Umbilical cord (tissue), 2 donors: ENCODE measurements at places on chromosomes 2 and 18.

DNA sequence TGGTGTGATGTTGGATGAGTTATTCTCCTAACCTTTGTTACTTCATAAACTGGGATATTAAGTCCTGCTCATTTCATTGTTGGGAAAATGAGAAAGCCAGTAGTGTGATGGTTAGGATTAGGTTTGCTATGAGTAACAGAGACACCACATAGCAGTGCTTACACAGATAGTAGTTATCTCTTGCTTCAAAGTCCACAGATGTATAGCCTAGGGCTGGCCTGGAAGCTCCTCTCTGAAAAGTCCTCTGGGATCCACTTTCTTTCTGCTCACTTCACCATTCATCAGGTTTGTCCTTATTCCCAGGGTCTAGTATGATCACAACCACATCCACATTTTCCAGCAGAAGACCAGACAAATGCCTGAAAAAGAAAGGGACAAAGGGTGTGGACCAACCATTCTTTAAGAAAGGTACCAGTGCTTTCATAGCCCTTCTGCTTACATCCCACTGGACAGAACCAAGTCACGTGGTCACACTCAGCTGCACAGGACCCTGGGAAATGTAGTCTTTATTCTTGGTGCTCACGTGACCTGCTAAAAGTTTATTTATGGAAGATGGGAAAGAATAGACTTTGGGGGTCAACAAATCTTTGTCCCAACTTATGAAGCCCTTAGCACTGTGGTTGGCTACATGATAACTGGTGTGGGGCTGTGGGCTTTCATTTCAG is 108.9 kb downstream of the INSIG2 start:
- no peak for DNase-seq

DNA sequence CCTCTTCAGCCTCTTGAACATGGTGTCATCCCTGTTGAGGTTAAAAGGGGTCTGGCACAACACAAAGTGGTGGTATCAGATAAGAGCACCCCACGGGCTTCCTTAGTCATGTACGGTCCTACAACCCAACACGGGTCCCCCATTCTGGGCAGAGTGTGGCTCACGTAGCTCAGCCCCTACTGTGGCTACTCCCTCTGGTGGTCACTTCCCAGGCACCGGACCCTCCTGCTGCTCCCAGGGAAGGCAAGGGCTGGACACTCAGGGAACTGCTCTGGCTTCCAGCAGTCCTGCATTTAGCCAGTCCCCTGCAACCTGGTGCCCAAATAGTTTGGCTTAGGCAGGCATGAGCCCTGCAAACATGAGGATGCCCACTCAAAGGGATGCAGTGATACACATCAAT is 58.6 kb downstream of the GALNT14 start:
- DNase-seq: no peak

GRCh38 chr2:45674035-45674816 is 22.8 kb downstream of the PRKCE start:
- DNase-seq: peak; percentile 38

- DNase-seq: peak; percentile 6
Measured at GRCh38 chr2:91477731-91478672, 2786.5 kb downstream of the RPIA start.

GRCh38 chr18:61273533-61273932 is 59.7 kb upstream of the CDH20 start:
- DNase-seq: peak; percentile 6

- no peak for DNase-seq
Measured at GRCh38 chr2:55478610-55479304, 40.8 kb upstream of the CFAP36 start.

DNA sequence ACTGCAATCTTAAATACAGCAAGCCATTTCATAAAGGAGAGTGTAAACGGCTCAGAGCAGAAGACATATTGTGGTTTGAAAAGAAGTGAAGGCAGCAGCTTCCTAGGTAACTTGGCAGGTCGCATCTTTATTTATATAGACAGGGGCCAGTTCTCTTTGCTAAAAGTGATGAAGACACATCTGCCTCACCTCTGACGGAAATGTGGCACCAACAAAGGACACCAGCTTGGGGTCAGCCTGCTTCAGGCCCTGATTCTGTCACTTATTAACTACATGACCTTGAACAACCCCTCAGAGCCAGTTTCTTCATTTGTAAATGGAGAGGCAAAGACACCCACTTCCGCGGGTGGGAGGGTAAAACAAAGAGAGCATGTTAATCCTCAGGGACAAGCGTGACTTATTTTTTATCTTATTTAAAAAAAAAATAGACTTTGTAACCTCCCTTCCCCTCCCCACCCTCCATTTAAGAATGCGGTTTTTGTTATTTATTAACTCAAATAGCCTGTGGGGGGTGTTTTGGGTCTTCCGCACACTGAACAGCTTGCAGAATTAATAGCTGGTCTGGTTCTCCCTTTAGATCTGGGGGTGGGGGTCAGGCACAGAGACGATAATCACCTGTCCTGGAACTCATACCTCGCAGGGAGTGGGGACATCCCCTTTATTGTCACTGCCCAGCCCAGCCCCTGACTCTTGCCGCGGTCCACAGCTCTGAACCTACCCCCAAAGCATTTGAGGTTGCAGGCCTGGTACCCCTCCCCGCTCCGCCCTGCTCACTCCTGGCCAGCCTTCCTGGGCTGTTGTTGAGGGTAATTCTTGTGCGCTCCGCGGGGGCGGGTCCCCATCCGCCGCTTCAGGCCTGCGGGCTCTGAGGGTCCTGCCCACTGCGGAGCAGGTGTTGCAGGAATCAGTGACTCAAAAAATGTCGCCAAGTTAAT is 64.2 kb upstream of the TMEM17 start:
- no peak for DNase-seq

DNA sequence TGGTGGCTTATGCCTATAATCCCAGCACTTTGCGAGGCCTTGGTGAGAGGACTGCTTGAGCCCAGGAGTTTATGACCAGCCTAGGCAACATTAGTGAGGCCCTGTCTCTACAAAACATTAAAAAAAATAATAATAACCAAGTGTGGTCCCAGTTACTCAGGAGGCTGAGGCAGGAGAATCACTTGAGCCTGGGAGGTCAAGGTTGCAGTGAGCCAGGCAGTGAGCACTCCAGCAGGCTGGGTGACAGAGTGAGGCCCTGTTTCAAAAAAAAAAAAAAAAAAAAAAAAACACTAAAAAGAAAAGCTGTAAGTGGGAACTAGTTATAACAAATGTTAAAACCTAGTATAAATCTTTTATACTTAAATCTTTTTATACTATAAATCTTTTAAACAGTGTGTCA is 146.2 kb upstream of the ITGA4 start:
- DNase-seq: no peak

DNA sequence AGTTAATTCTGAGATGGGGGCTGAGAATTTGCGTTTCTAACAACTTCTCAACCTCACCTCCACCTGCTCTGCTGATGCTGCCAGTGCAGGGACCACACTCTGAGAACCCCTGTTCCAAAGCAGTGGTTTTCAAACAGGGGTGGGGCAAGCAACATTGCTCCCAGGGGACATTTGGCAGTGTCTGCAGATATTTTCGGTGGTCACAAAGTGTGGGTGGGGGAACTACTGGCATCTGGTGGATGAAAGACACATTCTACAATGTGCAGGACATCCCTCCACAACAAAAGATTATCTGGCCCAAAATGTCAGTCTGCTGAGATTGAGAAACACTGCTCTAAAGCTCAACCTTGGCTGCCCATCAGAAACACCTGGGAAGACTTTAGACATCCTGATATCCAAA is 188.7 kb upstream of the SATB2 start:
- no peak for DNase-seq

- DNase-seq: no peak
Measured at GRCh38 chr18:47410139-47410538, 158.7 kb upstream of the SKOR2 start.

- no peak for DNase-seq
Measured at GRCh38 chr2:85174943-85175342, 41.8 kb downstream of the TCF7L1 start.

- no peak for DNase-seq
Measured at GRCh38 chr18:70422391-70422965, 133.6 kb downstream of the SOCS6 start.

GRCh38 chr2:63486861-63487290 is 101.4 kb downstream of the WDPCP start:
- no peak for DNase-seq

GRCh38 chr2:95074663-95075439 is 46.8 kb downstream of the MRPS5 start:
- DNase-seq: no peak

DNA sequence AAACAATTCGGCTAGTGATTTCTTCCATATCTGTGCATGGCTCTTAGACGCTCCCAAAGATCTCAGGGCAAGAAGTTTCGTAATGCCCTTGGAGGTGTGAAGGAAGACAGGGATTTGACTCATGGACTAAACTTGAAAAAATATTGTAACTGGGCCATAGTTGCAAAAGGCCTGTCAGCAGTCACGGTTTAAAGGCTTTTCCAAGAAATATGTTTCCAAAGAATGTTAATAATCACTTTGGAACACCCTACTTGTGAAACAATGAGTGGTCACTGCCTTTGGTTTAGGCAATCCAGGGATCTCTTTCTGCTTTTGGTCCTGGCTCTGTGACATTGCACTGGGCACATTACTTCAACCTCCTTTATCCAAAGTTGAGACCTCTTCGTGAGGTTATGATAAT is 102.5 kb upstream of the RASGRP3 start:
- no peak for DNase-seq

GRCh38 chr2:8481463-8482009 is 200.3 kb upstream of the ID2 start:
- DNase-seq: no peak

DNA sequence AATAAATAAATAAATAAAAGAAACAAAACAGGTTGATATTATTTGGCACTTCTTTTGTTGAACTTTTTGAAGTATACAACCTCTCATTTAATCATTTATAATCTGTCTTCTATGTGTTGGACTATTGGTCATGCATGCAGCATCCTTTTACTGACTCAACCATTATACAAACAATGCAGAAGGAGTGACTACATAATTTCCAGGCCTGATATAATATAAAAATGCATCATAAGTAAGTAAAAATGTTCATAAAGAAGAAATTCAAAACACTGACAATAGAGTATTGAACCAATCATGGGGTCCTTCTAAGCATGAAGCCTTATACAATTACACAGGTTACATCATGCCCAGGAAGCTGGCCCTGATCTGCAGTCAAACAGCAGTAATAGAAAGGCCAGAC is 141.5 kb upstream of the FN1 start:
- no peak for DNase-seq

- DNase-seq: no peak
Measured at GRCh38 chr2:202774104-202774503, 97.5 kb downstream of the ICA1L start.

DNA sequence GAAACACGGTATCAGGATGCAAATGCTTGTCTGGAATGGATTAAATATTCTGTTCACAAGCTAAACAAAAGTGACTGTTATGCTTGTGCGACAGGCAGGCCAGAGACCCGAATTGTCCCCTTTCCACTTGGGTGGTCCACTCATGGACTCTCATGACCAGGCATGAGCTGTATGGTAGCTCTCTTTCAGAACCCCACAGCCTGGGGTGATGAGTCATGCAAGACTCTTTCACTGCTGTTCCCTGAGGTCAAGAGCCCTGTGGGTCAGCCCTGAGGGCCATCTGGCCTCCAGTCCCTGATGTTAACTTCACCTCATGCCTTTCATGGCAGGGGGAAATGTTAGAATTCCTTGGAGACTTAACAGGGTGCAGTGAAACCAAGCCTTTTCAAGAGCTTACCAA is 13.7 kb upstream of the SAP130 start:
- DNase-seq: no peak
